ENCODE measurements at places on chromosomes 1 and 21.

DNA sequence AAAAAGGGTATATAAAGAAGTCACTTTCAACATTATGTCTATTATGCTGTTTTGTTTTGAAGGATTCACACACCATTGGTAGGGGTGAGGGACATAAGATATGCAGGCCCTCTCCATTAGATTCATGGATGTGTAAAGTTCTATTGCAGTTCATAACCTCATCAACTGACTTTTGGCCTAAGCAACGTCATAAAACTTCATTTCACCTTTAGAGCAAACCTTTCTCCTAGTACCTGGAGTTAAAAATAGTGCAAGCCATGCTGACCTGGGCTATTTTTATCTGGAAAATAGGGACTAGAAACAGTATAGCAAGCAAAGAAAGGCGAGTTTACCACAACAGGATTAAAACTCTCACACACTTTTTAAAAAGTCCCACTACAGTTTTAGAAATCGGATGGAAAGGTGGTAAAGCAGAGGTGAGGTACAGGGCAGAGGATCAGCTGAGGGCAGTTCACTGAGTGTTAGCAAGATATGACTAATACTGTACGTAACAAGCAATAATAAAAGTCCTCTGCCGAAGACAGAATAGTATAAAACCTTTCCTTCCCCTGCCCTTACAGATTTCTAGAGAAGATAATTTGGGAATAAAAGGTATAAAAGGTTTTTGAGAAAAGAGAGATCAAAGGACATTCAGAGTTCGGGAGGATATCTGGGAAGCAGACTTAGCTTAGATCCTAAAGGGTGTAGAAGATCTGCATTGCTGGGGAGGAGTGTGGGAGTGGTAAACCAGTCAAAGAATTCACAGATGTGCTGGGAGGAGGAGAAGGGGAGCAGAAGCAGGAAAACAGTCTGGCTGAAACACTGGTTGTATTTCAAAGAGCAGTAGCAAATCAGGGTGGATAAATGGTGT, 14.3 kb downstream of the EGLN1 start:
- peak; percentile 19 for DNase-seq

- peak; percentile 44 for DNase-seq
Observed at GRCh38 chr1:65323246-65323645, 13.9 kb downstream of the DNAJC6 start.

GRCh38 chr1:209652873-209653401, 712 bp upstream of the LAMB3 start:
- DNase-seq = peak; percentile 26

- peak; percentile 50 for DNase-seq
Observed at GRCh38 chr1:39422614-39423013, 68.8 kb upstream of the BMP8A start.

DNA sequence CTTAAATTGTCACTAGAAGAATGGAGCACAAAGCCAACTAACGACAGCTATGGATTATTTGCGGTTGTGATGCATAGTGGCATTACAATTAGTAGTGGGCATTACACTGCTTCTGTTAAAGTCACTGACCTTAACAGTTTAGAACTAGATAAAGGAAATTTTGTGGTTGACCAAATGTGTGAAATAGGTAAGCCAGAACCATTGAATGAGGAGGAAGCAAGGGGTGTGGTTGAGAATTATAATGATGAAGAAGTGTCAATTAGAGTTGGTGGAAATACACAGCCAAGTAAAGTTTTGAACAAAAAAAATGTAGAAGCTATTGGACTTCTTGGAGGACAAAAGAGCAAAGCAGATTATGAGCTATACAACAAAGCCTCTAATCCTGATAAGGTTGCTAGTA, 13.5 kb downstream of the USP1 start:
- no peak for DNase-seq

- no peak for DNase-seq
Observed at GRCh38 chr1:244354810-244355278, 96.9 kb downstream of the ADSS2 start.
